ENCODE measurements at places on chromosomes 4 and X.

- DNase-seq, result no peak
These were observed 11.3 kb downstream of the CPEB2 start for GRCh38 chr4:15013585-15013984.

DNA sequence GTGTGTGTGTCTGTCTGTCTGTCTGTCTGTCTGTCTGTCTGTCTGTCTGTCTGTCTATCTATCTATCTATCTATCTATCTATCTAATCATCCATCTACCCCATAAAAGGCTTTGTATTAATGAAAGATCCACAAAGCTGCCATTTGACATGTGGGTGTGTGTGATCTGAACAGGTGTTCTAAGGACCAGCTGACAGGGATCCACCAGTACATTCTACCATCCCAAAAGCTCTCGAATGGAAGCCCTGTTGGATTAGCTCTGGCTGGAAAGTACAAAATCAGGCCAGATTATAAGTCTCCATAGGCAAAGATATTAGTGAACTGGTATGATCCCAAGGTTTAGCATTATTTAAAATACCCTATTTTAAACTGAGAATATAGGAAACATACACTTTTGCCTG, 299.3 kb downstream of the CAMK2D start:
- DNase-seq, result no peak

DNA sequence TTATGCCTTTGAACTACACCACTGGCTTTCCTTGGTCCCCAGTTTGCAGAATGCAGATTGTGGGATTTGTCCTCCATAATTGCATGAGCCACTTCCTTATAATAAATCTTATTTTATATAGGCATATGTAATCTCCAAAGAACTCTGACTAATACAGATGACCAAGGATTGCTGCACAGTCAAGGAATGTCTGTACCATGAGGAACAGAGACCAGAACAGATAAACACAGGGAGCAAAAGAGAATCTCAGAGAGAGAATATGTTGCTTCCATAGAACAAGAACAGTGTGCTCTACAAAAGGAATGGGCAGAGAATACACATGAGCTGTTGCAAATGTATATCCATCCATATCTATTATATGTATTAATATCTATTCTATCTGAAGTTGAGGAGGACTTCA, 111.1 kb downstream of the ADRA2C start:
- DNase-seq, result no peak

DNA sequence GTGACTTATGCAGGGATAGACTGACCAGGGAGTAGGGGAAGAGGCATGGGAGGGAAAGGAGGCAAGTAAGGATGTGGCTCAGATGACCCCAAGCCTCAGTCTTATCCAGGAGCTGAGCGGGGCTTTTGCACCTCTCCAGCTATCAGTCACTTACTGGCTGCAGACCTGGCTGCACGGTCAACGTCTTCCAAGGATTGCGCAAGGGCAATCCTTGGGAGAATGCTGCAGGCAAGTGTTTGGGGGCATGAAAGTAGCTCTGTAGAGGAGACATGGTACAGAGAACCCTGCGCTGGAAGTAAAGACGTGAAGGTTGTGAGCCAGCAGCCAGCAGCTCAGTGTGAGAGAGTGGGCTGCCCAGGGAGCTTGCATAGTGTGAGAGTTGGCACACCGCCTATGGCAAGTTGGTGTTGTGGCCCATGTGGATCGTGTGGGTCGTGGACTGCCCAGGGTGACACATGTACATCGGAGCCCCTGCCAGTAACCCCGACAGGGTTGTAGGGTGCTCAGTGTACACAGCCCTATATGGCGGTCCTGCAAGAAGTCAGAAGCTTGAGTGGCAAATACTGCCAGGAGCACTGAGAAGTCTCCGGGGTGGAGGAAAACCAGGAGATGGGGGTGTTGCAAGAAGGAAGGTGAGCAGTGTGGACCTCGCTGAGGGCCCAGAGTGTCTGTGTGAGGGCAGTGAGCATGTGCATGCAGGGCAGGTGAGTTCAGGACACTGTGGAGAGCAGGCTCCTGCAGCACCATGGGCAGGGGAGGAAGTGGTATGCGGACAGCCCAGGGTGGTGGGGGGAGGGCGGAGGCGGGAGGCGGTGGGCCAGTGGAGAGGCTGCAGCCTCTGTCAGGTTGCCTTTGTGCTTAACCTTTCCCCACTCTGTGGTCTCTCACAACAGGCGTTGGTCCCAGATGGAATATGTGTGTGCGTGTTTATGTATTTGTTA, 50.9 kb downstream of the KIT start:
- no peak for DNase-seq

DNA sequence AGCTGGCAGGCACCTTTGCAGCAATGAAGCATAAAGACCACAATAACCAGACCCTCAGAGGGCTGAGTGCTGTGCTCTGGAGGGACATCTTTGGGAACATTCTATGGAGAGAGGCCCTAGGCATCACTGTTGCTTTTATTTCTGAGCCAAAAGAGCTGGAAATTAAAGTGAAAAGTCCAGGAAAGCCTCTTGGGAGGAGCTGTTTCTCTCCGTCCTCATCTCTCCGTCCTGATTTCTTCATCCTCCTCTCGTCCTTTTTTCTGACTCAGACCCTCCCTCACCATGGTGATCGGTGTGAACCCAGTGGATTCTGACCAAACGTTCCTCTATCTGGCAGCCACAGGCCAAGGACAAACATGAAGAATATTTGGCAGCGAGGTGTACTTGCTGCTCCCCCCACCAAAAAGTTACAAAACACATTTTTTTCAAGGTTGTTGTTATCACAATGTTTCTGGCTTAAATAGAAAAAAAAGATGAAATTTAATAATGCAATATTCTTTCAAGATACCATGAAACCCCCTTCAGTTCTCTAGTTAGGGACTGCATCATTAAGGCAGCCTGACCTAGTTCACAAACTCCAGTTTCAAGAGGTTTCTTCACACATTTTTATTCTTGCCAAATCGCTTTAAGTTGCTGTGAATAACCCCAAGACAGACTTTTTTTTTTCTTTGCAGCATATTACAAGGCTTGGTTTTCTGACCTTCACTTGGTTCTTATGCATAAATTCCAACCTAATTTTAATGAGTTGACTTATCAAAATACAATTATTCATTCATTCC, 80.2 kb downstream of the SCD5 start:
- DNase-seq, result no peak

- no peak for DNase-seq
These were observed 52.0 kb downstream of the RELL1 start for GRCh38 chr4:37634180-37634579.

DNA sequence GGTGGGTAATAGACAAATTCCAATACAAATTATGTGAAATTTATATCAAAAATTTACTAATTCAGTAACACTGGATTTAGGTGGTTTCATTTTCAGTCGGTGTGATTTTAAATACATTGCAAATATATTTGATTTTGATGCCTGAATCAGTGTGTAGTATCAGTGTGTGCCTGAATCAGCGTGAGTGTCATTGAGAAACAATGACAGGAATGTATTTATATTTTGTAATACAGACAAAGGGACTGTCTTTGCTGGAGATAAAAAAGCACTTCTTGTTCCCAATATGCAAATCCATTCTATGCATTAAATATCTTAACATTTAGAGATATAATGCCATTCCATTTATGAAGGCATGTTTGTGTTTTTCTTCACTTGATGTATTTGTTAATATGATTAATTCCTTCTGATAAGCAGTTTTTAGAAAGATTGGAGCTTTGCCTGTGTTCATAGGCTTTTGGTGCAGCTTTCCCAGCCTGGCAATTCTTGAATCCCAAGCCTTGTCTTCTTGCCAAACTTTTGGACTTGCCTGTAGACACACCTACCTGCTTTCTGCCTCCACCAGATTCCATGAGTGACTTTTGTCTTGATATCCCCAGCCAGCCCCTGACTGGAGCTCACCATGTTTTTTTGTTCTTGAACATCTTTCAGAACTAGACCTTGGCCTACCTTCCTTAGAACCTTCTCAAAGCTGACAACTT, 243.8 kb downstream of the ADGRL3 start:
- no peak for DNase-seq

- no peak for DNase-seq
These were observed 744.6 kb upstream of the IGFBP7 start for GRCh38 chr4:57854748-57855147.

DNA sequence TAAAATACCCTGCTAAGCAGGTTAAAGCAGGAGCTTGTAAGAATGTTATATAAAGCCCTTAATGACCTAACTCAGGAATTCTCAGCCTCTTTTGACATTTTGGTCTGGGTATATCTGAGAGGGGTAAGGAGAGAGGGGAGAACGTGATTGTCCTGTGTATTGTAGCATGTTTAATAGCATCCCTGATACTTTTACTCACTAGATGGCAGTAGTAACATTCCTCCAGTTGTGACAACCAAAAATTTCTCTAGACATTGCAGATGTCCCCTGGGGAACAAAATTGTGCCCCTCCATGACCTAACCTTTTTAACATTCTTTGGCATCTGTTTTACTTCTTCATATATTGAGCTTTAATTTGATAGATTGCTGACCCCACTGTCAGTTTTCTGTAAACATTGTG, 17.9 kb downstream of the SMARCA5 start:
- DNase-seq, result no peak

- DNase-seq, result no peak
These were observed 565.8 kb downstream of the GRXCR1 start for GRCh38 chr4:43458293-43458692.

DNA sequence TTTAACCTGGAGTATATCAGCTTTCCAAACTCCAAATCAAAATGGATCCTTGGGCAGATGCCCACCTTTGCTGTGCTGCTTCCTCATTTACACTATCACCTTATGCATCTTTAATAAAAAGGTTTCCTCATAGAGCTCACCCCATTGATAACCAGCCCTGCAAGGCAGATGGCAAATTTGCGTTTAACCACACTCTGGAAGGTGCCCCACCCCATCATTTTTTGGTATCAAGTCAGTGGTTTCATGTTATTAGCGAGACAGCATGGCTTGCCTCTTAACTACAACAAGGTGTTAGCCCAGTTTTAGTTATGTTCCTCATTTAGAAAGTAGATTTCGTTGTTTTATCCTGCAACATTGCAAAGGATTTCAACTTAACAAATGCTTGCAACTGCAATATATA, 214.0 kb upstream of the WDFY3 start:
- no peak for DNase-seq

GRCh38 chrX:45935408-45935807, 609.8 kb downstream of the ZNF674 start:
- no peak for DNase-seq

GRCh38 chr4:183499801-183500200, 5.1 kb upstream of the ING2 start:
- no peak for DNase-seq

- DNase-seq, result no peak
These were observed 52.2 kb downstream of the NALF2 start for GRCh38 chrX:69556060-69557011.

- DNase-seq, result no peak
These were observed 31.6 kb upstream of the MRFAP1 start for GRCh38 chr4:6608758-6609414.

DNA sequence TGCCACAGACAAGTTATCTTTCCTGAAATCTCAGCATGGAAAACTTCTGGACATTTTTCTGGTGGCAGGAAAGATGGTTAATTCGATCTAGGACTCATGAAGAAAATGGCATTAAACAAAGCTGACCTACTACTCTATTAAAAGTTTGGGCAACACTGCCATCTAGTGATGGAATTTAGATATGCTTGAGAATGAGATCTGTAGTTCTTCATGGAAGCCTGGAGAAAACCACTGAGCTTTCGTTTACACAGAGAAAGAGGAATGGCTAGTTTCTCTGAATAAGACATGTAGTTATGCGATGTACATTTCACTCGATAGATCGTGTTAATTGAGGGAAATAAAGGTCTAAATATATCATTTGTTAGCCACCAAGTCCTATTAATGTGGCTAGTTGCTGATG, 51.7 kb upstream of the CHRDL1 start:
- peak; percentile 54 for DNase-seq

DNA sequence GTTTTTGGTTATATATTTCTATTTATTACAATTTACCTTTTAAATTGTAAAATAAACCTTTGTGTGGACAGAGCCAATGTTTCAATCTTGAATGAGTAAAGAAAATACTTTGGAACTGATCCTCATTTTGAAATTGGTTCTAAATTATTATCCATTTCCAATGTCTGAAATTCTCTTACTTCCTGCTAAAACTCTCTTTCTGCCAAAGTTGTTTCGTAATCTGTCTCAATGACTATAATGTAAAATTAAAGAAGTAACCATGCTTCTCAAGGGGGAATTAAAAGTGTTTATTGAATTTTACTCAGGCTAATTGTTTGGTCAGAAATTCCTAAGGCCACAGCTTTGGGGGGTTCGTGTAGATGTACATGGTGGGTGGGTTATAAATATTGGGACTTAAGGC, 34.8 kb downstream of the YIPF6 start:
- DNase-seq, result no peak

DNA sequence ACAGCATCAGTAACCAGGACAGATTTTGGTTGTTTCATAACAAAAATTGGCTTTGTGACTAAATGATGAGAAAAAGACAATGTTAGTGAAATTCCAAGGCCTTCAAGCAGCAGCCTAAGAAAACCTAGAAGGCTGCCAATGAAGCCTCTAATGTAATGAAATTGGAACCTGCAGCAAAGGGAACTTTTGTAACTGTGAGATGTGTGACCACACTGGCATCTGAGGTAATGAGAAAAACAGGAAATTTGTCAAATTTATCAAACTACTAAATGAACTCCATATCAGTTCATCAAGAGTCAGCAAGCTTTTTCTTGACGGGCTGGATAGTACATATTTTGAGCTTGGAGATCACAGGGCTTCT, 30.4 kb upstream of the EMCN start:
- no peak for DNase-seq

GRCh38 chr4:158129694-158130093, 43.1 kb downstream of the GASK1B start:
- DNase-seq, result no peak

DNA sequence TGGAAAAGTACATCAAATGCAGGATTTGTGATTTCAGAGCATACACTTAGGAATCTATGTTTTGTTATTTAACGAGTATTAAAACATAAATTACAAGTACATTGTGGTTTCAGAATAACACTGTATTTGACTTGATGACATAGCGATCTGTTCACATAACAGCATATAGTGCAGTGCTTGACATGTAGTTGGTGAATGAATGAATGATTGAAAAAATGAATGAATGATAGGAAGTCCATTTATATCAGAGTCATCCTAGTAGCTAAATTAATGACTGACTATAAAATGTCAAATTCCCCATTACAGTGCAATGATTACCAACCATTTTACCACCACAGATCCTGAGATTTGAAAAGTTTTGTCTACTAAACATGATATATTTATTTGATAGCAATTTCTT, 114.6 kb upstream of the FAT1 start:
- DNase-seq, result no peak

- DNase-seq, result no peak
These were observed 5.1 kb downstream of the EFNB1 start for GRCh38 chrX:68833855-68834331.

DNA sequence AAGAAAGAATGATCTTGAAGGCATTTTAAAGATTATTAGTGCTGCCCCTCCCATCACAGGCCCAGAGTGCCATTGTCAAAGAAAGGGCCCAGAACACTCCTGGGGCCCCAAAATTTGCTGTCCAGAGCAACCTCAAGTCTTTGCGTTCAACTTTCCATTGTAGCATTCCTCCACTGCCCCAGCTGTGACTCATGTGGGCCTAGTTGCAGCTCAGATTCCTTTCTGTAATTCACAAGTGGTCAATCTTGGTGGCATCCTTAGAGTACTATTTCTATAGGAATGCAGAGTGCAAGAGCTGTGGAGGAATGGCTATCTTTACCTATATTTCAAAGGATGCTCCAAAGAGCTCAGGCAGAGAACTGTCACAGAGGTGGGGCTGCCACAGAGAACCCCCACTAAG, 1500.8 kb upstream of the IGFBP7 start:
- no peak for DNase-seq

GRCh38 chr4:73615613-73616012, 4.6 kb downstream of the RASSF6 start:
- no peak for DNase-seq
